ENCODE measurements at places on chromosomes 5 and 9.

- DNase-seq = no peak
Observed at GRCh38 chr9:6134661-6135180, 80.9 kb upstream of the IL33 start.

DNA sequence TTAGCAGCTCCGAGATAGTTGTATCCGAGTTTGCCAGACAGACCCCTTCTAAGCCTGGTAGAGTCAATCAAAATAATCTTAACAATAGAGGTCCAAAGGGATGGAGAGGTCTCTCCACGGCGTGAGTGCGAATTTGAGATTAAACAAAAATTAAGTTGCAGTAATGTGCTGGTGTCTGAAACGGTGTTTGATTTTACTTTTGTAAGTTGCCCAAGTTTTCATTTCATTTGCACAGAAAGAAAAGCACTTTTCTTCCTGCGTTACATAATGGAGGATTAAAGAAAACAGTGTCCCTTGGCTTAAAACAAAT, 1.2 kb downstream of the IRX1 start:
- DNase-seq = no peak

- DNase-seq = no peak
Observed at GRCh38 chr5:168409591-168410458, 76.4 kb upstream of the RARS1 start.

DNA sequence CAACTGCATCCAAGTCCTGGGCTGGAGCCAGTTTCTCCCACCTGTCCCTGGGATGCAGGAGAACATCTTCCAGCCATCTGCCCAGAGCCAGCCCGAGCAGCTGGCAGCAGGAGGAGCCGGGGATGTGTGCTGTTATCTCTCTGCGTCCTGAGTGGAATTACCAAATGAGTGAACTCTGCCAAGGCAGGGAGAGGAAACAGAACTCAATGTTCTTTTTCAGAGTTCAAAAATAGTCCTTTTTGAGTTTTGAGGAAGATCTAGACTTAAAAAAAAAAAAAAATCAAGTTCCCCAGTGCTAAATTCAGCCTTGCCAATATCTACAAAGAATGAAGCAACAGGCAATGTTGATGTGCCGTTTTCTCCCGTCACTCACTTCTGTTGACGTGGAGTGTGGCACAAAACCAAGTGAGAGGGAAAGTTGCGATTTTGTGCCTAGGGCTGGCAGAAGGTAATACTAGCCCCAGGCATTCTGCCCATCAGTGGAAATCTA, 56.2 kb downstream of the TMOD1 start:
- no peak for DNase-seq

DNA sequence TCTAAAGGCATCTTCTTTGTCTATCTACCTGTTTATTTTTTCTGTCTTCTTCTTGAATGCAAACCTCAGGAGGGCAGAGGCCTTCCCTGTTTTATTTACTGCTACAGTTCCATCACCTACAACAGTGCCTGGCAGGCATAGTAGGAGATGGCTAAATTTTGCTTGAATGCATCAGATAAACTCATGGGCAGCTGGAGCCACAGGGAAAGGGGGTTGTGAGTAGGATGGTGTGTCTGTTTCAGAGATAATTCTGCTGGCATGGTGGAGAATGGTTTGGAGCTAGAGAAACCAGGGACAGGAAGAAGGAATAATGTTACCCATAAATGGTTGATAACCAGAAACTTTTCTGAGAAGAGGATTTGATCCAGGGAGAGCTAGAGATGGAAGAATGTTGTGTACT, 189.8 kb upstream of the BRINP1 start:
- DNase-seq = no peak

DNA sequence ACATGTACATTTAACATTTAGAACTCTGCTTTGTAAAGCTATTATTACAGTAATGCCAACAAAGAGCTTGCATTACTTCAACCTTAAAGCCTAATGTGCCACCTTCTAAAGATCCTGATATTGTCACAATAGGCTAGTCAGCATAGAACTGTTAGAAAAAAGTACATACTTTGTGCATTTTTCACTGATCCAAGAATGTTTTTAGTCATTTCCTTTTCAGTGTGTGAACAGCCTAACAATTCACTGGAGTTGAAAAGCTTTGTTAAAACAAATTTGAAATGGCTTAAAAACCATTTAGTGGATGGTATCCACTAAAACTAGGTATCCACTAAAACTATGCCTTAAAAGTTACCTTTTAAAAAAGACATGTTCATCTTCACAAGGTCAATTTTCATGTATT, 4.5 kb downstream of the RPS6 start:
- no peak for DNase-seq

- DNase-seq = peak; percentile 8
Observed at GRCh38 chr5:44536650-44537260, 147.5 kb upstream of the FGF10 start.

GRCh38 chr9:126367139-126367538, 40.5 kb downstream of the MVB12B start:
- DNase-seq = no peak

DNA sequence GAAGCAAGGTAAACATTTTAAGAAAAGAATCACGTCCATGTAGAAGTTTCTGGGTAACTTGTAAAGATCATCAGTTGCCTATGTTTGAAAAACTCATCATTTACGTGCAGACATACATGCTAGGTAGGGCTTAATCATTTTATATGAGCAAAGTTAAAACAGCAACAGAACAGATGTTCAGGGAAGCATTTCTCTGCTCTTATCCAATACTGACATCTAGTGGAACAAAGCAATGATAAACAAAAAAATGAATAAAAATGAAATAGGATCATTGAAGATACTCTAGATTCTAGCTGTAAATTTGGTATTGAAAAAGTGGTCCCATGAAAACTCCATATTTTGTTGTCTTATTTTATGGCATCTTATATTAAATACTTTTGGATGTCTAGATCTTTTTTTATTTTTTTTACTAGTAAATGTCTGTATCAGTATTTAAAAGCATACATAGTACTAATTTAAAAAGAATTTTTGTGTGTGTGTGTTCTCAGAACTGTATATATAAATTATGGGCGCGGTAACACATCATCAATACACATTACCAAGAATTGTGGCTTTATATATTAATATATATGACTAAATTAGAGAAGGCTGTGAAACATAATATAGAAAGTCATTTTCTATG, 1050.2 kb downstream of the CDH12 start:
- DNase-seq = peak; percentile 55

- DNase-seq = peak; percentile 96
Observed at GRCh38 chr5:119435436-119436132, 16.7 kb upstream of the HSD17B4 start.

All from common myeloid progenitor, CD34-positive (primary cell).